Astrocyte of the spinal cord (primary cell): ENCODE measurements at places on chromosomes 11 and 22.

- DNase-seq, result no peak
Observed at GRCh38 chr11:47106798-47107411, 69.8 kb downstream of the ARFGAP2 start.

GRCh38 chr22:45832180-45832579, 144.8 kb downstream of the WNT7B start:
- no peak for DNase-seq

GRCh38 chr11:3107608-3108182, 50.5 kb upstream of the CARS1 start:
- DNase-seq, result no peak

- DNase-seq, result peak; percentile 33
Observed at GRCh38 chr11:88175569-88176075, 379 bp upstream of the RAB38 start.

- DNase-seq, result no peak
Observed at GRCh38 chr22:40290516-40290915, 55.8 kb upstream of the ADSL start.

GRCh38 chr11:34188181-34188580, 82.8 kb downstream of the NAT10 start:
- no peak for DNase-seq

GRCh38 chr11:40679276-40679675, 780.2 kb downstream of the LRRC4C start:
- no peak for DNase-seq

GRCh38 chr11:60917267-60917666, 3.3 kb downstream of the TMEM109 start:
- DNase-seq, result no peak

DNA sequence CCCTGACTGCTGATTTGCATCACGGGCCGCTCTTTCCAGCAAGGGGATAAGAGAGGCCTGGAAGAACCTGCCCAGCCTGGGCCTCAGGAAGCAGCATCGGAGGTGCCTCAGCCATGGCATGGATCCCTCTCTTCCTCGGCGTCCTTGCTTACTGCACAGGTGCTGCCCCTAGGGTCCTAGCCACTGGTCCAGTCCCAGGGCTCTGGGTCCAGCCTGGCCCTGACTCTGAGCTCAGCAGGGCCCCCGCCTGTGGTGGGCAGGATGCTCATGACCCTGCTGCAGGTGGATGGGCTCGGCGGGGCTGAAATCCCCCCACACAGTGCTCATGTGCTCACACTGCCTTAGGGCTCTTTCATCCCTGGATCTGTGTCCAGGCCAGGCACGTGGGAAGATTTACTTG, 7.0 kb upstream of the IGLL5 start:
- no peak for DNase-seq

- DNase-seq, result peak; percentile 59
Observed at GRCh38 chr11:32006799-32007388, 84.0 kb upstream of the RCN1 start.

- DNase-seq, result peak; percentile 74
Observed at GRCh38 chr11:116861539-116861938, 24.1 kb upstream of the APOA1 start.

GRCh38 chr22:36425977-36426523, 38.3 kb upstream of the MYH9 start:
- DNase-seq, result no peak

GRCh38 chr11:46216765-46217089, 60.7 kb upstream of the CREB3L1 start:
- no peak for DNase-seq

DNA sequence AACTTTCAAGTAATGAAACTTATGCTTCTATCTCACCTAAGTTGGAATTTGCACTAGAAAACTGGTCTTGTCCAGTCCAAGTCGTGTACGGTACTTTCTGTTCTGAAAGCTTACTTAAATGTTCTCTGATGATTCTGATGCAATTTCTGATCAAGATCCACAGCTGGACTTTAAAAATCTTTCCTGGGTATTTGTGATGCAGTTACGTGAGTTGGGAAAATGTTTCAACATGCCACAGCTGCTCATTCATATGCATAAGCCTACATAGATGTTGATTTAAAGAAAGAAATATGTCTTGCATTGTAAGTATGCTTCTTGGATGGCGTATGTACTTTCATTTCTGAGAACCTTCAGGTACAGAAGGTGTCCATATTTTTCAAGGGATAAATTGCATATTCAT, 493.7 kb upstream of the CCDC90B start:
- DNase-seq, result no peak

- DNase-seq, result no peak
Observed at GRCh38 chr11:70910835-70911234, 341.5 kb downstream of the SHANK2 start.

DNA sequence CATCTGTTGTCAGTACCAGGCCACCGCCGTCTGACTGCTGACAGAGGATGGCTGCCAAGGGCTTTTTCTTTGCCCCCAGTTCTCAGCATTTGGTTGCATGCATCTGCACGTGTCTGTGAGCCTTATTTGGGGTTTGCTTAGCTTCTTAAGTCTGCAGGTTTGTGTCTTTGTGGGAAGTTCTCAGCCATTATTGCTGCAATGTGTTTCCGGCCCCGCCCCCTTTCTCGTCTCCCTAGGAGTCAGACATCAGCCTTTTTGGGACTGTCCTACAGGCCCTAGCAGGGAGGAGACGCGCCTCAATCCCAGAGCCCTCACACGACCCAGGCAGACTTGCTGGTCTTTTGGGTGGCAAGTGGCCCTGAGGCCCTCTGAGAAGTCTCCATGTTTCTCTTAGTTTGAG, 8.0 kb downstream of the MOB2 start:
- no peak for DNase-seq

- no peak for DNase-seq
Observed at GRCh38 chr11:27908621-27909020, 199.3 kb downstream of the KIF18A start.

GRCh38 chr11:62575156-62575555, 1.5 kb upstream of the EEF1G start:
- DNase-seq, result no peak

DNA sequence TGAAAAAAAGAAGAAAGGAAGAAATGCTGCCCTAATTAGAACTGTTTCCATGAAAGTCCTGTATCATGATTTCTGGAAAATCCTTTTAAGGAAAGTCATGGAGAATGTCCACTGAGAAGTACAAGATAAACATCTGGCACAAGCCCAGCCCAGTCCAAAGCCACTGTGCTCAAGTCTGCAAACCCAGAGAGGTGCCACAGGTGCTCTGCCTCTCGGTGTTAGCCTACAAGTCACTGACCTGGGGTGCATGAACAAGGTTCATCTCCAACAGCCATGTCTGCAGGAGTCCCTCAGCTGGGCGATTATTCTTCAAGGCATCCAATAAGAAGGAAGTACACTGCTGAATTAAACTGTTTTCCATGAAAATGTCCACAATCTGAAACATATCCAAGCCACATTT, 51.1 kb upstream of the SLC25A1 start:
- DNase-seq, result no peak

DNA sequence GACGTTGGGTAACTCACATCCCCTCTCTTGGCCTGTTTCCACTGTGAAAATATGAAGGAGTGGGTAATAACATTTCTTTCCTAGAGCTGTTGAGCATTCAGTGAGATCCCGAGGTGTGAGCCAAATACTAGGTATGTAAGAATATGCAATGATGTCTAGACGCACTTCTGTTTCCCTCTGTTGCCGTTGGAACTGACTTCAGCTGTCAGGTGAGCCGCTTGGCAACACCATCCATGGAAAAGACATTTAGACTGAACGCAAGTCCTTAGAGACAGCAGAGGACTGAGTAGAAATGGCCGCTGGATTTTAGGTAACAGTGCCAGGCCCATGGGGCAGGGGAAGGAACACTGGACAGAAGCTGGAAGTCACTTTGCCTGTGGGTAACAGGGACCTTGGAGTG, 29.5 kb upstream of the SHANK2 start:
- no peak for DNase-seq

DNA sequence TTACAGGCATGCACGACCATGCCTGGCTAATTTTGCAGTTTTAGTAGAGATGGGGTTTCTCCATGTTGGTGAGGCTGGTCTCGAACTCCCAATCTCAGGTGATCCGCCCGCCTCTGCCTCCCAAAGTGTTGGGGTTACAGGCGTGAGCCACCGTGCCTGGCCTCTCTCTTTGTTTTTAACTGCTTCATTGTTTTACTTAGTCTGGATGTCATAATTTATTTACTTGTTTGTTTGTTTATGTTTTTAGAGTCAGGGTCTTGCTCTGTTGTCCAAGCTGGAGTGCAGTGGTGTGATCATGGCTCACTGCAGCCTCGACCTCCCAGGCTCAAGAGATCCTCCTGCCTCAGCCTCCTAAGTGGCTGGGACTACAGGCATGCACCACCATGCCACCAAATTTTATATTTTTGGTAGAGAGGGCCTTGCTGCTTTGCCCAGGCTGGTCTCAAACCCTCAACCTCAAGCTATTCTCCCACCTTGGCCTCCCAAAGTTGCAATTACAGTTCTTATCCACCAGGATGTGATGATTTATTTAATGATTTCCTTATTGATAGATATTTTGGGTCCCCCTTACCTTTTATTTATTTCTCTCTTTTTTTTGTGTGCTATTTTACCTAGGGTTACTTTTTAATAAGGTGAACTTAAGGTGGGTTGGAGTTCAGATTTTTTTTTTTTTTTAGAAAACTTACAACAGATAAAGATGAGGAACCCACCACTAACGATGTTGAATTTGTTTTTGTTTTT, 52.6 kb upstream of the ADA2 start:
- no peak for DNase-seq

GRCh38 chr11:63614136-63614671, at the start of gene PLAAT3:
PLAAT3 (minus strand) TSS chr11:63614433; CDS start chr11:63614014, 419 bp downstream.
- DNase-seq, result peak; percentile 42

DNA sequence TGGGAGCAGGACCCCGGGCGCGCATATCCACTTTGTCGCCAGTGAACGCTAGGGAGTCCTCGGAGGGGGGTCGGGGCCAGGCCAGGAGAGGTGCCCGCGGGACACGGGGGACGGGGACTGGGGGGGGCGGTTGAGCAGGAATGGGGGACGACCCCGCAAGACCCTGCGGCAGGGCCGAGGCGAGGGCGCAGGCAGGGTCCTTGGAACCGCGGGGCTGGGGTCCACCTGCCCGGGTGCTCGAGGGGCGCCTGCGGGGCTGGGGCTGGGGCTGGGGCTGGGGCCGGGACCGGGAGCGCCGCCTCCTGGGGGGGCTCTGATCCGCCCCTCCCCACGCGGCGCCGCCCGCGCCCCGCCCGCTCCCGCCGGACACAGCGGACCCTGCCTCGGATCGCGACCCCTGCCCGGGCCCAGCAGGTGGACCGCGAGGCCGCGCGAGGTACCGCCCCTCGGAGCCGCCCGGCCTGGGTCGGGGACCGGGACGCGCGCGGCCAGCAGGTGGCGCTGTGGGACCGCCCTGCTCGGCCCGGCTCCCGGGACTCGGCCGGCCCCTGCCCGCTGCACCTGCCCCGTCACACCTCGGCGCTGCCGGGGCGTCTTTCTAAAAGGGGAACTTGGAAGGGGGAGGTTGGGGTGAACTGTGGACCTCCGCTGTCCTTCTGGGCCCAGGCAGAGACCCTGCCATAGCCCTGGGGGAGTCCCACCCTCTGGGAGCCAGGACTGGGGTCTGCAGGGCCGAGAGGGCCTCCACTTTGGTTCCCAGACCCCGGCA, 11.0 kb downstream of the CRELD2 start:
- DNase-seq, result no peak

- no peak for DNase-seq
Observed at GRCh38 chr11:43992834-43993637, 50.6 kb downstream of the C11orf96 start.

- DNase-seq, result peak; percentile 69
Observed at GRCh38 chr11:108897071-108897481, 232.2 kb downstream of the DDX10 start.

DNA sequence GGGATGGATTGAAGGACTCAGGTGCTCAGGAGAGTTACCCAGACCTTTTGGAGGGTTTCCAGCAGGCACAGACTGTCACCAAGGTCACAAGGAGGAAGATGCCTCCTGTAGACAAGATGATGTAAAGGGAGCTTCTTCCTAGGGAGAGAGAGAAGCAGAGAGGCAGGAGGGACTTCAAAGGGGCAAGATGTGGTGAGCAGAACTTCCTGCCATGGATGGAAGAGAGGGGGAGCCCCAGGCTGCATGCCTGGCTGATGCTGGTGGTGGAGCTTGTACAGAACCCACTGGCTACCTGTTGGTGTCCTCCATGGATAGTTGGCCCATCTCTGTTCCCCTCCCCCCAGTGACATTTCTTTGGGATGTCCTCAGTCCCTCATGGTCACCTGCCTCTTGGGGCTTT, 4.2 kb downstream of the HEPN1 start:
- DNase-seq, result no peak

DNA sequence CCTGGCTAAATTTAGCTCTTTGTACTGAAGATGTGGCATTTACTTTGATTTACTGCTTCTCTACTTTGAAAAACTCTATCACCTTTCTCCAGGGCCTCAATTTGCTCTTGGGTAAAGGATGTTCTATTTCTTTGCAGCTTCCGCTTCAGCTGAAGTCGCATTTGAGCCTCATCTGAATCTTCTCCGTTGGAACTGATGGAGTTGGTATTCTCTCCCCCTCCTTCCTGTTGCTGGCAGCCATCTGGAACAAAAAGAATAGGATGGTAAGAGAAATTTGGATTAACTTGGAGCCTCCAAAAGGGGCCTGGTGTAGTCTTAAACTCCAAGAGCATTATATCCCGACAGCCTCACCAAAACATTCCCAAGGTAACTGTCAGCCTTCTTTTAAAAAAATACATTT, 16.6 kb downstream of the PAX6 start:
- no peak for DNase-seq

- peak; percentile 94 for DNase-seq
Observed at GRCh38 chr11:75142714-75143419, 8.0 kb upstream of the SLCO2B1 start.

DNA sequence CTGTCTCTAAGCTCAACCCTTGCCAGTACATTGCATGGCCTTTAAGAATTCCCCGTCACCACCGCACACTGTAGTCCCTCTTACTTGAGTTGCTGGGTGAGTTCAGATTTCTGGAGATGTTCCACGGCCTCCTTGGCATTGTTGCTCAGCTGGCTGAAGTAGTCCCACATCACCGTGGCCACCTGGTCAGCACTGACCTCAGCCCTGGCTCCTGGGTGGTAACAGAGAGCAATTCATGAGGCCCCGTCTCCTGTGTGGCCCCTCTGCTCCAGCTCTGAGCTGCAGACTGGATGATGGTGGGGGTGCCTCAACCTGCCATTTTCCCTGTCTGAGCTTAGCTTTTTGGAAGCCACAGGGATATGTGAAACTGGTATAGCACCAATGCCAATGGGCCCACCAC, 529 bp downstream of the APOA4 start:
- DNase-seq, result no peak

GRCh38 chr11:35617687-35618496, at the start of gene FJX1:
FJX1 (plus strand) TSS chr11:35618460; CDS start chr11:35618637, 177 bp downstream.
- DNase-seq, result peak; percentile 93
